ENCODE measurements at places on chromosomes 5 and 9. TPM values are rescaled to one million over a fixed set of nuclear protein-coding genes. Genes with fewer than 3 reads are reported as not detected.

- DNase-seq: peak; percentile 31
These were observed 152.4 kb downstream of the MPDZ start for GRCh38 chr9:13127131-13127530.

Gene ERAP2
- 5.5 TPM for total RNA-seq

GRCh38 chr5:32814620-32815019 is 103.5 kb downstream of the NPR3 start:
- no peak for DNase-seq

- DNase-seq: no peak
These were observed 263.1 kb downstream of the MSX2 start for GRCh38 chr5:174987443-174988012.

GRCh38 chr9:10875752-10876151 is 262.9 kb upstream of the PTPRD start:
- DNase-seq: no peak

Gene ANKH
- total RNA-seq: 35.8 TPM

DNA sequence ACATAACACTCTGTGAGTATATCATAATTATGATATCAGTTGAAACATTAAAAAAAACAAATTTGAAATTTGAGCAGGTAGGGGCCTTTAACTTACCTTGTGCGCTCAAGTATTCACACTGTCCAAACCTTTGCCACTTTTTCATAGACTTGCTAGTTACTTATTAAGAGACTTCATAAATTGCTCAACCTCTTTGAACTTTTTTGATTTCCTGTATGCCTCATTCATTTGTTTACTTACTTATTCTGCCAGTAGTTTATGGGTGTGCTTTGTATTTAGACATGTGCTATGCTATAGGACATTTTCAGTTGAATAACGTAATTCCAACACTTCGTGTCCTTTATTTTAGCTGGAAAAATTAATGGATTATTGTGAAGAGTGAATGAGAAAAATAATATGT is 204.8 kb downstream of the HCN1 start:
- no peak for DNase-seq

DNA sequence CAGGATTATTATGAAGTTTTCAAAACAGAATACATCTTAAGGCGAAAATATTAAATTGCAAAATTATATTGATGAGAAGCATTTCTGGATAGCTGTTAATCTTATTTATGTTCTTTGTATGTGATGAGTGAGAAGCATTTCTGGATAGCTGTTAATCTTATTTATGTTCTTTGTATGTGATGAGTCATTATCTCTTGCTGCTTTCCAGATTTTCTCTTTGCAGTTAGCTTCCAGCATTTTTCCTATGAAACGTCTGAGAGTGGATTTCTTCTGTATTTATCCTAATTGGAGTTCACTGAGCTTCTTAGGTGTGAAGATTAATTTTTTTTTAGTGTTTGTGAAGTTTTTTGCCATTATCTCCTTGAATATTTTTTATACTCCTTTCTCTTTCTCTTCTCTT is 8.2 kb downstream of the TMEM232 start:
- DNase-seq: no peak

GRCh38 chr9:130743656-130744055 is 50.1 kb downstream of the EXOSC2 start:
- no peak for DNase-seq

DNA sequence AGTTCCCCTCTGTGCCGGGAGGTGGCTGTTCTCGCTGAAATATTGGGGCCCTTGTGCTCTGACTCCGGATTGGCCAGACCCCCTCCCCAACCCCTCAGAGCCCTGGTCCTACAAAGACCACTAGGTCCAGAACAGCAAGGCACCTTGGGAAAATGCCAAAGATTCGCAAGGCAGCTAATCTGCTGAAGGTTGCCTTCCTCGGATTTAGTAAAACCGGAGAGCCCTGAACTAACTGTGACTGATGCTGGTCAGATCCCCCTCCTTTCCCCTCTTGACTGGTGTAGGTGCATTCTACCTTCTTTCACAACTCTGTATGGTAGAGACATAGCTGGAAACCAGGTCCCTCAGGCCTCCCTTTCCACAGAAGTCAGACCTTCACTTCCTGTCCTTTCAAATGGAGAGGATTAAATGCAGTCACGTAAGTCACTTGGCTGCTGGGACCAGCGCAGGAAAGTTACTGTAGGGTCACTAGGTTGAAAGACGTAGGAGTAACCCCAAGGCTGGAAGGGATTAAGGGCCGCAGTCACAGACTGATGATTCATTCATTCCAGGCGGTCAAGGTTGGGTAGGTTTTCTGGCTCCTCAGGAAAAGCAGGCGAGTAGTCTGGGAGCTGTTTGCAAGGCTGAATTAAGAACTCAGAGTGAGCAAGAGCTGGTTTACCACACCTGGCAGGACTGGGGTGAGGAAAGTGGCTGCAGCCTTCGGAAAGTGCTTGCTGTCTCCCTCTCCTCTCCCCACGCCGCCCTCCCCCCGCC is 5.3 kb downstream of the BARX1 start:
- no peak for DNase-seq

Data from tongue (tissue), 3 donors.